ENCODE measurements at places on chromosomes 2 and 18.

DNA sequence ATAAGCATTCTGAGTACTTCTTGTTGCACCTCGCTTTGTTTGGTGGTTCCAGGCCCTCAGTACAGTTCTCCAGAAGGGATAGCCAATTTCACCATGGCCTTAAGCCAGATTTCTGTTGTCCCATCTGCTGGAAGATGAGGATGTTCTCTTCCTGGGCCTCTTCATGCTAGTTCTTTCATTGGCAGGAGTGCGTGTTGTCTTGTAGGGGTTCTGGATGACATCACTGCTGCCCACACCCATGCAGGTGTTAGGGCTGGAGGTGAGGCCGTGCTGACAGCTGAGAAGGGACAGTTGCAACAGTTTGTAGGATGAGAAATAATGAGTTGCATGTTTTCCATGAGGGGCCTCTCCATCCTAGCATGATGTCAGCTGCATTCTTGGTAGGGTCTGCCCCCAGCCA lies 142.9 kb downstream of the LDLRAD4 start:
- DNase-seq: no peak

- DNase-seq: no peak
These were observed 62.6 kb downstream of the PTPN2 start for GRCh38 chr18:12821408-12821807.

GRCh38 chr2:207871911-207872310 lies 102.2 kb upstream of the FZD5 start:
- no peak for DNase-seq

DNA sequence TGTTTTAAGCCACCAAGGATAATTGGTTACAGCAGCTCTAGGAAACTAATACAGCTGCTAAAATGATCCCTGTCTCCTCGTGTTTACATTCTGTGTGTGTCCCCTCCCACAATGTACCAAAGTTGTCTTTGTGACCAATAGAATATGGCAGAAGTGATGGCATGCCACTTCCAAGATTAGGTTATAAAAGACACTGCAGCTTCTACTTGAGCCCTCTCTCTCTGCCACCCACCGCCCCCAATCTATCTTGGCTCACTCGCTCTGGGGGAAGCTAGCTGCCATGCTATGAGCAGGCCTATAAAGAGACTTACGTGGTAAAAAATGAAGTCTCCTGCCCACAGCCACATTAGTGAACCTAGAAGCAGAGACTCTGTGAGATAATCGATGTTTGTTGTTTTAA lies 3.5 kb upstream of the IL1F10 start:
- no peak for DNase-seq

Measured in HuH-7.5 (cell line).